ENCODE measurements at places on chromosomes 5 and 9. TPM values are rescaled to one million over a fixed set of nuclear protein-coding genes. Genes with fewer than 3 reads are reported as not detected.

Gene NMUR2
- total RNA-seq, result not detected

Gene EQTN
- not detected for total RNA-seq

Gene KCTD16
- 0.07 TPM for total RNA-seq

Gene INSL6
- total RNA-seq, result not detected

Gene GNG10
- 53.2 TPM for total RNA-seq

Gene MLLT3
- 19.3 TPM for total RNA-seq

Gene TCOF1
- total RNA-seq, result 20.0 TPM

Gene CATSPER3
- total RNA-seq, result not detected

Gene ZDHHC11
- 1.6 TPM for total RNA-seq

Gene PTPN3
- total RNA-seq, result 1.1 TPM

Gene CBY3
- total RNA-seq, result 0.26 TPM

Gene NR5A1
- not detected for total RNA-seq

Gene FOCAD
- 88.4 TPM for total RNA-seq

Gene REEP2
- 4.2 TPM for total RNA-seq

Gene CARD9
- total RNA-seq, result 0.59 TPM

Gene FAM120A
- 108 TPM for total RNA-seq

Gene STING1
- total RNA-seq, result 89.4 TPM
